ENCODE measurements at places on chromosomes 11 and 22.

- H3K4me3 ChIP-seq = no peak overlapping the region
- H3K4me1 ChIP-seq = no peaks in the 10 kb centered on the region
- H3K27me3 ChIP-seq = no peaks in the 10 kb centered on the region
Observed at GRCh38 chr11:20661445-20661844, 7.9 kb upstream of the NELL1 start.

- peak overlapping the region; percentile 25 for H3K27ac ChIP-seq
- H3K27me3 ChIP-seq = peaks cover 7% of the 10 kb centered on the region
- H3K4me1 ChIP-seq = peaks cover 35% of the 10 kb centered on the region
- H3K4me3 ChIP-seq = no peak overlapping the region
- DNase-seq = no peak
Observed at GRCh38 chr11:44285756-44286155, 24.2 kb downstream of the ALX4 start.

DNA sequence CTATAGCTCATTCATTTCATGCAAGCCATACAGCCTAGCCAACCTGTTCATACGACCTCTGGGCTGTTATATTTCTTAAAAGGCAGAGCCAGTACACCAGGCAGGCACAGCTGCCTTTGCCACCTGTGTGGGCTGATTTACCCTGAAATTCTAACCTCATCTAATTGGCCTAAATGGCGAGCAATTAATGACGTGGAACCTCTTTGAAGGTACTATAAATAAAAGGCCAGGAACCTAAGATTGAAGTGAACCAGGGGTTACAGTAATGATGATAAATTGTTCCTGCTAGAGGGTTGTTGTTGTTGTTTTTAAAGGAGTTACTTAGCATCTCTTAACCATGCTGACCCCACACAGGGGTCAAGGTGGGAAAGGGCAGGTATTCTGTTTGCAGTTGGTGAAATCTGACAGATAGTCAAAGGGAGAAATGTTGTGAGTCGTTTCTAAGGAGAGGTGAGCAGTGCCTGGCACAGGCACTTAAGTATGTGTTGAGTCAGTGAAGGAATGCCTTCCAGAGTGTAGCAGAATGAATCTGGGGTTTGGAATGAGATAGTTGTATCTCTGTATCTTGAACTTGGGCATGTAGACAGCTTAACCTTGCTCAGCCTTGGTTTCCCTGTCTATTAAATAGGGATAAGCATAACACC, 213.5 kb upstream of the NAV2 start:
- no peak overlapping the region for H3K4me3 ChIP-seq
- peak; percentile 58 for DNase-seq
- no peaks in the 10 kb centered on the region for H3K4me1 ChIP-seq
- no peak overlapping the region for H3K27ac ChIP-seq
- H3K27me3 ChIP-seq = peaks cover 24% of the 10 kb centered on the region

DNA sequence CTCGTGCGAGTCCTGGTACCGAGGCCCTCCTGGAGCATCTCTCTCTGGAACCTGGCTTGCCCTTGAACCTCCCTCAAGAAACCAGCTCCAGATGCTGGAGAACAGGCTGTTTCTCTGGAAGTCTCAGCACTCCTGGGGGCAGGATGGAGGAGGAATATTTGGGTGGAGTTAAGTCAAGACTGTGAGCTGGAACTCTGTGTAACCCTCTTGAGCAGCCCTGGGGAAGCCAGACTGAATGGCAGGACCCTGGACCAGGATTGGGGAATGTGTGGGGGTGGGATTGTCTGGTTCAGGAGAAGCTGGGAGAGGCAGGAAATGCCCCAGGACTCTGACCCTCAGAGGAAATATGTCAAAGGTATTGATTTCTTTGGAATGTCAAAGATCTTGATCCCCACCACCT, 7.7 kb downstream of the CREB3L1 start:
- no peaks in the 10 kb centered on the region for H3K27me3 ChIP-seq
- H3K27ac ChIP-seq = peak overlapping the region; percentile 83
- peaks cover 81% of the 10 kb centered on the region for H3K4me1 ChIP-seq
- H3K4me3 ChIP-seq = peak overlapping the region; percentile 75
- H3K36me3 ChIP-seq = peaks cover 33% of the 10 kb centered on the region
- no peak for DNase-seq

DNA sequence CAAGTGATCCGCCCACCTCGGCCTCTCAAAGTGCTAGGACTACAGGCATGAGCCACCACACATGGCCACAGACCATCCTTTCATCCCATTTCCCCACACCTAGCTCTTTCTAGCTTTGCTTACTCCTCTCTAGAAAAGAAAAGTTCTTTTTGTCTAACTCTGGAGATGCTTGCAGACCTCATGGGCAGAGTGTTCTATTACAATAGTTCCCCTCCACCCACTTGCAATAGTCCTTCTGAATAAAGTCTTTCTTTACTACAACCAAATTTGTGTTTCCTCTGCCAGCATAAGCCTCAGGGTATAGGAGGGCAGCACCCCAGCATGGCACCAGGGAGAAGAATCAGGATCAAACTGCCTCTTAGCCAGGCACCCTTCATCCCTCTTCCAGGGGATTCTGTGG, 18.8 kb upstream of the RTL6 start:
- no peak for DNase-seq
- H3K27me3 ChIP-seq = peaks cover 36% of the 10 kb centered on the region
- H3K4me3 ChIP-seq = no peak overlapping the region
- H3K27ac ChIP-seq = no peak overlapping the region

DNA sequence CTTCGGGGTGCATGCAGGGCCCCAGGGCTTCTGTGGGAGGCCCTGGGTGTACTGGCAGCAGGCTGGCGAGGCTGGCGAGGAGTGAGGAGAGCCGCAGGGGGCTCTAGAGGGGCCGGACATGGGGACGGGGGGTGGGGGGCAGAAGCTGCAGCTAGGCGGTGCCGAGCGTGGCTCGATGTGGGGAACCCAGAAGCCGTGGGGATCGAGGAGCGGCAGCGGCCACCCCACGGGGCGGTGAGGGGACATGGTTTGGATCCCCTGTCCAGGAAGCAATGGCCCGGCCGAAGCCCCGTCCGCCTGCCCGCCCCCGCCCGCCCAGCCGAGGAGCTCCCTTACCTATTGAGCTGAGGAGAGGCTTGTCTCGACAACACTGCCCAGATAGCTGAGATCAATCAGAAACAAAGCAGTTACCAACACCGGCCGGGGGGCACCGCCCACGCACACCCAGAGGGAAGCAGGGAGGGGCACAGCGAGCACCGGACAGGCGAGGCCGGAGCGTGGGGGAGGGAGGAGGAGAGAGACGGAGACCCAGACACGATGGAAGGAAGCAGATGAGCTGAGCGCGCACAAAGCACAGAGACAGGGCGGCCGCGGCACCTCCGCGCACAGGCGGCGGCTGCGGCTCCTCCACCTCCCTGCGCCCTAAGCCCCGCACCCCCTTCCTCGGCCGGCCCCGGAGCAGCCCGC, 38.7 kb downstream of the IGSF9B start:
- no peak overlapping the region for H3K4me3 ChIP-seq
- DNase-seq = no peak
- H3K4me1 ChIP-seq = no peaks in the 10 kb centered on the region
- no peak overlapping the region for H3K27ac ChIP-seq
- H3K27me3 ChIP-seq = peaks cover 13% of the 10 kb centered on the region

DNA sequence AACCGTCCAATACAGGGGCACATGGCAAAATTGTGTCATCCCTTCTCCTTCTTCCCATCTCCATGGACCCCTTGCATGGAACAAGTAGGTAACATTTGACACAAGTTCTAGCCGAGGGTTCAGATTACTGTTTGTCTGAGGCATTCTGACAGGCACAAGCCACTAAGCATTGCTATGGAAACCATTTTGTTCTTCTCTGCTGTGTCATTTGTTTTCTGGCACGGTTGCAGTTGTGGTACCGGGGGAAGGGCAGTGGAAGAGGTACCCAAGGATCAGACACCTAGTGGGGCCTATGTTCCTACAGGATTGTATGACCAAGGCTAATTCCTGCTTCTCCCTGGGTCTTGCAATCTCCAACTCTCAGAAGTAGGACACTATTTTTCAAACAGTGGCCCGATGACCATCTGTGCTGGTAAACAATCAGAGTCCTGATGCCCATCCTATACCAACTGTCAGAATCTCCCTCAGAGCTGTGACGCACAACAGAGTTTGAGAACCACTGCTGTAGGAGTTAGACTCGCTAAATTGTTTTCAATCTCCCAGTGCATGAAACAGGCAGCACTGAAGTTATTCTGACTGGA, 69.3 kb downstream of the KCNC1 start:
- peaks cover 4% of the 10 kb centered on the region for H3K36me3 ChIP-seq
- no peak overlapping the region for H3K4me3 ChIP-seq
- no peak for DNase-seq
- H3K27me3 ChIP-seq = no peaks in the 10 kb centered on the region
- H3K4me1 ChIP-seq = no peaks in the 10 kb centered on the region

GRCh38 chr11:9099617-9100016, 8.2 kb upstream of the SCUBE2 start:
- no peak overlapping the region for H3K27ac ChIP-seq
- no peaks in the 10 kb centered on the region for H3K4me1 ChIP-seq
- no peak for DNase-seq
- no peak overlapping the region for H3K4me3 ChIP-seq

GRCh38 chr11:10659339-10660216, 34.0 kb downstream of the IRAG1 start:
- peaks cover 83% of the 10 kb centered on the region for H3K4me1 ChIP-seq
- H3K4me3 ChIP-seq = peak overlapping the region; percentile 43
- peak overlapping the region; percentile 97 for H3K27ac ChIP-seq
- peaks cover 20% of the 10 kb centered on the region for H3K36me3 ChIP-seq
- DNase-seq = peak; percentile 97
- H3K27me3 ChIP-seq = peaks cover 10% of the 10 kb centered on the region

GRCh38 chr11:62689421-62690183, at the start of gene LRRN4CL:
TSS of gene LRRN4CL (minus strand) at chr11:62689530. CDS start at chr11:62688508, 1,022 bp downstream.
- H3K4me1 ChIP-seq = peaks cover 25% of the 10 kb centered on the region
- H3K27ac ChIP-seq = peak within 1 kb of the TSS; percentile 90
- peak; percentile 88 for DNase-seq
- H3K4me3 ChIP-seq = peak within 1 kb of the TSS; percentile 60

GRCh38 chr11:125512106-125512505, 16.0 kb upstream of the FEZ1 start:
- peaks cover 8% of the 10 kb centered on the region for H3K27me3 ChIP-seq
- H3K36me3 ChIP-seq = no peaks in the 10 kb centered on the region
- no peak for DNase-seq
- no peak overlapping the region for H3K27ac ChIP-seq
- no peaks in the 10 kb centered on the region for H3K4me1 ChIP-seq

- H3K4me3 ChIP-seq = no peak overlapping the region
- no peak overlapping the region for H3K27ac ChIP-seq
- peaks cover 6% of the 10 kb centered on the region for H3K4me1 ChIP-seq
Observed at GRCh38 chr22:32281072-32281471, 25.9 kb upstream of the SLC5A4 start.

DNA sequence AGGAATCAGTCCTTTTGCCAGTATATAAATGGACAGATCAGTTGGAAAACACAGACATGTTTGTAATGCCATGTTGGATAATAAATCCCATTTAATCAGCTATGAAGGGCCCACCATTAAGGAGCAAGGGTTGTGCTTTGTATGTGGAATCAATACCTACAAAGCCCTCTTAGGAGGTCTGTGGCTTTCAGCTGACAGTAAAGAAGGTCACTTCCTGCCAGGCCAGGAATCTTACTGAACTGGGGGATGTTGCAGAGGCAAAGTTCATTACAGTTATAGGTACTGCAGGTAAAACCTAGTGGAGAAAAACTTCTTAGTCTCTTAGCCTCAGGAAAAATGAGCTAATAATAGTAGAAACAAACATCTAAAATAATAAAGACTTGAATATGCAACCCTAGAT, 129.5 kb downstream of the FAM76B start:
- no peak overlapping the region for H3K27ac ChIP-seq
- DNase-seq = no peak
- no peaks in the 10 kb centered on the region for H3K27me3 ChIP-seq

DNA sequence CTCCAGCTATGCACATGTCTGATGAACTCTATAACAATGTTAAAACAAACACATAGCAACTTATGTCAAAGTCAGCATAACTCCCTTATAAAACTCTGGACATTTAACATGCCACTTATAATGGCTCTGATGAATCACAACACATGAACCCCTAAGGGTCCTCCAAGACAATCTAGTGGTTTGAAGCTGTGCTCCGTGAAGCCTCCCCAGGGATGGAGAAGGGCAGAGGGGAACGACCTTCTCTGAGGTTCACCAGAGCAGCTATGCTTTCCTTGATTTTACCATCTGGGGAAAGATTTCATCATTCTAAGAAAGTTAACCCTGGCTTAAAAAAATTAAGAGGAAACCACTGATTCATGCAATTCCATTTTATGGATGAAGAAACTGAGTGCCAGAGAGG, 84.4 kb downstream of the MPPED2 start:
- H3K36me3 ChIP-seq = no peaks in the 10 kb centered on the region
- DNase-seq = no peak
- H3K27ac ChIP-seq = no peak overlapping the region
- no peaks in the 10 kb centered on the region for H3K4me1 ChIP-seq
- no peak overlapping the region for H3K4me3 ChIP-seq

DNA sequence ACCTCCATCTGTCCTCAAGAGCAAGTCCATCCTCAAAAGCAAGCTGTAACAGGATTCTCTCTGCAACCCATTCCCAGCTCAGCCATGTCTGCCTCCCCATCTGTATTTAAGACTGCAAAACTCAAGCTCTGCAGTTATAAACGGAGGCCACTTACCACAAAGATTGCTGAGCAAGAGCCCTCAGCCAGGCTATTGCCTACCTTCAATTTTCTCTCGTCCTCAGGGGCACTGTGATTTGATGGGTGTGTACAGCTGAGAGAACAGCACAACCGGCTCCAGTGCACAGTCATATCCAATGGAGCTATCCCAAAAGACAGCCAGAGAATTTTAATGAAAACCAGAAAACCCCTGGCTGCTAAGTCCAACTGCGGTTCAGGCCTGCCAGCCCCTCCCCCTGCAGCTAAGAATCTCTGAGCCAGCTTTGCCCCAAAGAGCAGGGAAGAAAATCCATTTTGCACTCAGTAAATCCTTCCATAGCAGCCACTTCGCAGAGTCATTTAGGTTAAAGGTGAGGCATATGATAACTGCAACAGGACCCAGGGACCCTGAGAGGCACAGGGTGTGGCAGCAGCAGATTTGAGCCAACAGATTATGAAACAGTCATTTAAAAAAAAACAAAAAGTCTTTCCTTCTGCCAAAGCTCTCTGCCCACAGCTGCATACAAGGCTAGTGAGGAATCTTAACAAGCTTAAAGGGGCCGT, 37.6 kb downstream of the RAB30 start:
- peak overlapping the region; percentile 80 for H3K27ac ChIP-seq
- H3K4me1 ChIP-seq = peaks cover 63% of the 10 kb centered on the region
- DNase-seq = peak; percentile 78

GRCh38 chr11:29255401-29255800, 761.4 kb downstream of the KCNA4 start:
- no peak overlapping the region for H3K4me3 ChIP-seq
- H3K36me3 ChIP-seq = peaks cover 14% of the 10 kb centered on the region
- peaks cover 3% of the 10 kb centered on the region for H3K27me3 ChIP-seq
- peaks cover 29% of the 10 kb centered on the region for H3K4me1 ChIP-seq
- no peak for DNase-seq
- H3K27ac ChIP-seq = no peak overlapping the region

- H3K4me3 ChIP-seq = no peak overlapping the region
- H3K27me3 ChIP-seq = no peaks in the 10 kb centered on the region
- peaks cover 5% of the 10 kb centered on the region for H3K4me1 ChIP-seq
- H3K27ac ChIP-seq = no peak overlapping the region
- H3K36me3 ChIP-seq = no peaks in the 10 kb centered on the region
- no peak for DNase-seq
Observed at GRCh38 chr11:22792497-22792896, 37.1 kb downstream of the SVIP start.

GRCh38 chr11:132590554-132590953, 941.7 kb downstream of the OPCML start:
- no peaks in the 10 kb centered on the region for H3K36me3 ChIP-seq
- H3K4me3 ChIP-seq = no peak overlapping the region
- peaks cover 3% of the 10 kb centered on the region for H3K27me3 ChIP-seq
- peaks cover 28% of the 10 kb centered on the region for H3K4me1 ChIP-seq
- H3K27ac ChIP-seq = no peak overlapping the region
- no peak for DNase-seq
